Caco-2 (cell line): ENCODE measurements at places on chromosomes 7 and 10. TPM values are rescaled to one million over a fixed set of nuclear protein-coding genes. Genes with fewer than 3 reads are reported as not detected.

The SFRP4 gene
- total RNA-seq, result not detected in 2 replicates

The CCDC136 gene
- 7.3 and 10.2 TPM in 2 replicates for total RNA-seq

DNA sequence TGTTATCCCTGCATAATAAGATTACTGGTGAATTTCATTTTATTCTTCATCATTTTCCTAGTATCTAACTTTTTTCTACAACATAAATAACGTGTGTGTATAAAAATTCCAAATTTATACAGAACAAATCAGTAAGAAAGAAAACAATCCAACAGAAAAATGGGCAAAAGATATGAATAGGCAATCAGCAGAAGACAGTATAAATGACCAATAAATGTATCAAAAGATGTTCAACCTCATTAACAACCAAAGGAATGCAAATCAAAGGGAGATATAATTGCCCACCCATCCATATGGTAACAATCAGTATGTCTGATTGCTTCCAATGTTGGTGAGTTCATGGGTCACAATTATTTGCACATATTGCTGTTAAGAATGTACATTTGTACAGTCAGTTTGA, 13.5 kb downstream of the ERLIN1 start:
- no peak overlapping the region for H3K27ac ChIP-seq
- DNase-seq, result no peak
- no peak overlapping the region for H3K4me3 ChIP-seq
- no peaks in the 10 kb centered on the region for H3K27me3 ChIP-seq

DNA sequence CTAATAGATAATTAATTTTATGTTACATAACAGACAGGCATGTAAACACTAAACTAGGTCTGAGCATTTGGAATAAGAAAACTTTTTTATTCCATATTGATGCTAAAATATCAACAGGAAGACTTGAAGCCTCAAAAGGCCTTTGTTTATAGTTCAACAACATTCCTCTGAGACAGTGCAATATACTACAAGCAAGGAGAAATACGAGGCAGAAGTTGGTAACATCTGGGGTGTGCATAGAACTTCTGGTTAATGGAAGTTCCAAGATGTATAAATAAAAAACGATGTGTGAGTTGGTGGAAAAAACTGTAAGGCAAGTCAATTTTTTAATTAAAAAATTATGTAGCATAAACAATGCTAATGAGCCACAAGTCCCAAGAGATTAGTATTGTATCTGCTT, 139.6 kb downstream of the SKAP2 start:
- H3K4me3 ChIP-seq, result no peak overlapping the region

DNA sequence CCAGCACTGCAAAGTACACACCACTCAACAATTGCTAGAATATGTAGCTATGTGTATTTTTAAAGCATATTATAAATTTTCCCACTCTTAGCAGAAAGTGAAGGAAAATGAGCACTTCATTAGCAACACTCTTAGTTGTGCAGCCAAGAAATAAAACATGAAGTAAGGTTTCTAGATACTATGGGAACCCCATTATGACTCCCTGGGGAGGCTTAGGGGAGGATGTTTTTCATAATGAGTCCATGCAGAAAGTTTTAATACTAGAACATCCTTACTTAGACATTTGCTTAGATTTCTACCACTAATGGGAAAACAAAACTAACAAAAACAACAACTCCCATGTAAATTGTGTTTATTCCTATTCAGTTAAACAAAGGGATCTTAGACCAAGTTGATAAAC, 148.4 kb upstream of the HDAC9 start:
- H3K27me3 ChIP-seq, result no peaks in the 10 kb centered on the region
- H3K4me1 ChIP-seq, result no peaks in the 10 kb centered on the region
- DNase-seq, result no peak
- H3K36me3 ChIP-seq, result no peaks in the 10 kb centered on the region

DNA sequence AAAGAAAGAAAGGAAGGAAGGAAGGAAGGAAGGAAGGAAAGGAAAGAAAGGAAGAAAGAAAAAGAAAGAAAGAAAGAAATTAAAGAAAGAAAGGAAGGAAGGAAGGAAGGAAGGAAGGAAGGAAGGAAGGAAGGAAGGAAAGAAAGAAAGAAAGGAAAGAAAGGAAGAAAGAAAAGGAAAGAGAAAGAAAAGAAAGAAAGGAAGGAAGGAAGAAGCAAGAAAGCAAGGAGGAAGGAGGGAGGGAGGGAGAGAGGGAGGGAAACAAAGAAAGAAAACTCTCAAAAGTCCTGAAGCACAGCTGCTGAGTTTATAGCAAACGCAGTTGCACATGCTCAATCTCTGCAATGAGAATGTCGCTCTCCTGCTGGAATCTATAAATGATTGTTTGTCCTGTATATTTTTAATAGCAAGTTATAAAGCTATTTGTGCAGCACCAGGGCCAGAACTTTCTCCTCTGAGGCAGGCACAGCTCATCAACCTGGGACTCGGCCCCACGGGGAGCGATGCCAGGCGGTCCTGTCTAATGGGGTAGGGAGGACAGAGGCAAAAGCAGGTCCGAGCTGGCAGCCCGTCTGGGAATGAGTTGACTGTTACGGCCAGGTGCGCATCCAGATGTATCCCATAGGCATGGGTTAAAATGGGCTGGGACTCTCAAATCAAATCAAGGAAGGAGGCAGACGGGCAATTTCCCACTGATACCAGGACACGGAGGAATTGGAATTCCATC, 118.0 kb upstream of the PFKP start:
- DNase-seq, result no peak
- H3K36me3 ChIP-seq, result no peaks in the 10 kb centered on the region
- no peak overlapping the region for H3K4me3 ChIP-seq
- 0 out of 2 replicates have a peak, but pooled peaks cover 1% of the 10 kb centered on the region for H3K27me3 ChIP-seq
- H3K4me1 ChIP-seq, result no peaks in the 10 kb centered on the region

- peak overlapping the region; percentile 30 for H3K4me3 ChIP-seq
- H3K4me1 ChIP-seq, result no peaks in the 10 kb centered on the region
- H3K27me3 ChIP-seq, result no peaks in the 10 kb centered on the region
- peak; percentile 63 for DNase-seq
- H3K36me3 ChIP-seq, result no peaks in the 10 kb centered on the region
- no peak overlapping the region for H3K27ac ChIP-seq
These were observed 4.2 kb downstream of the VSTM2A start for GRCh38 chr7:54546081-54546985.

The NUDT13 gene
- total RNA-seq, result 6.5 and 7.1 TPM in 2 replicates

DNA sequence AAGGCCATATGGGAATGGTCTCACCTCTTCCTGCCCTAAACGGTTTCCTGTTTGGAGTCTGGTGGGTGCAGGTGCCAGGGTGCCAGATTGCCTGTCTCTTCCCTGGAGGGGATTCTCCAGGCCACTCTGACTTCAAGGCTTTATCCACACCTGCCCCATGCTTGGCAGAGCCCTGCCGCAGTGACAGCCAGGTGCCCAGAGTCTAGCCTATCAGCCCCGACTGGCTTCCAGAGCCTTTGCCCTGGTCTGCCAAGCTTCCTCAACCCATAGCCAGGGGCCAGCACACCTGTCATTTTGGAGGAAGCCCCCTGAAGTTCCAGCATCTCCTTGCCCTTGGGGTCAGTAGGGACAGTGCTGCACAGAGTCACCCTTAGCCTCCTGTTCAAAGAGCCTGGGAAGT, 21.6 kb downstream of the TBATA start:
- H3K36me3 ChIP-seq, result no peaks in the 10 kb centered on the region
- H3K27me3 ChIP-seq, result no peaks in the 10 kb centered on the region
- no peaks in the 10 kb centered on the region for H3K4me1 ChIP-seq
- H3K27ac ChIP-seq, result no peak overlapping the region

DNA sequence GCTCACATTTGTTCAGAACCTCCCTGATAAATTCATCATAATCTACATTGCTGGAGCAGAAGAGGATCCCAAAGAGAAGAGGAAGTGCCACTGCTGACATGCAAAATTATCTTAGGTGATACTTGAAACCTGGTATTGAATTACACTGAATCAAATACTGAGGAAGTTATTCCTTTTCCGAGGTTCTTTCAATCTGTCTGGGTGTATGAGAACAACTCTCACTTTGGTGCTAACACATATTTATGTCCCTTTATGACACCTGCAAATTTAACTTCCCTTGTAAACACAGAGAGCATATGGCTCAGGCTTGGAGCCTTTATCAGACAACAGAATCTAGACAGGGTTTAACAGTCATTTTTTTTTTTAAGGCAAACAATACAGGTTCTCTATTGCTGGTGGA, 131.4 kb downstream of the SRPK2 start:
- H3K27me3 ChIP-seq, result no peaks in the 10 kb centered on the region
- H3K36me3 ChIP-seq, result no peaks in the 10 kb centered on the region
- no peak overlapping the region for H3K27ac ChIP-seq
- no peak overlapping the region for H3K4me3 ChIP-seq
- H3K4me1 ChIP-seq, result no peaks in the 10 kb centered on the region

DNA sequence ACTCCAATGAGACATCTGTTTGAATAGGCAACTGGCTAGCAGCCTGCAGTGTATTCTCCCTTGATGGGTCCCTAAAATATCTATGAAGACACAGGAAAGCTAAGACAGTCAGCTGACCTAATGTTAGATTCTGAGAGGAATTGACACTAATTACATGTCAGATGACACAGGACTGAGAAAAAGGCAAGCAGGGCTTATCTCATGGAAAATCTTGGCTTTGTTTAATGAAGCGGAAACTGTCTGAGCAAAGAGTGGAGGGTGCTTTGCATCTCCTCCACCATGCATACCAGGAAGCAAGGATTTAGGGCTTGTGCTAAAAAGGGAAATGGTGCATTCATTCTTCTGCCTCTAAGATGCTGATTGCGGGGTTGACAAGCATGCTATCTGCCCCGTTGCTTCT, 135.5 kb upstream of the GLI3 start:
- H3K4me1 ChIP-seq, result no peaks in the 10 kb centered on the region
- DNase-seq, result no peak
- no peaks in the 10 kb centered on the region for H3K36me3 ChIP-seq
- no peaks in the 10 kb centered on the region for H3K27me3 ChIP-seq
- H3K4me3 ChIP-seq, result no peak overlapping the region

- no peaks in the 10 kb centered on the region for H3K36me3 ChIP-seq
- no peak overlapping the region for H3K27ac ChIP-seq
These were observed 2.8 kb downstream of the TM9SF3 start for GRCh38 chr10:96584035-96584434.

The PITX3 gene
- not detected in 2 replicates for total RNA-seq

The OGDHL gene
- 21.4 and 23.9 TPM in 2 replicates for total RNA-seq

- DNase-seq, result no peak
- peaks cover 2% of the 10 kb centered on the region; the same call in 1 of the 2 replicates for H3K36me3 ChIP-seq
- H3K27me3 ChIP-seq, result no peaks in the 10 kb centered on the region
- peaks cover 6% of the 10 kb centered on the region for H3K4me1 ChIP-seq
- H3K4me3 ChIP-seq, result no peak overlapping the region
- no peak overlapping the region for H3K27ac ChIP-seq
These were observed 51.7 kb downstream of the BZW2 start for GRCh38 chr7:16697507-16698199.

The TMEM229A gene
- 0.50 and 0.88 TPM in 2 replicates for total RNA-seq

DNA sequence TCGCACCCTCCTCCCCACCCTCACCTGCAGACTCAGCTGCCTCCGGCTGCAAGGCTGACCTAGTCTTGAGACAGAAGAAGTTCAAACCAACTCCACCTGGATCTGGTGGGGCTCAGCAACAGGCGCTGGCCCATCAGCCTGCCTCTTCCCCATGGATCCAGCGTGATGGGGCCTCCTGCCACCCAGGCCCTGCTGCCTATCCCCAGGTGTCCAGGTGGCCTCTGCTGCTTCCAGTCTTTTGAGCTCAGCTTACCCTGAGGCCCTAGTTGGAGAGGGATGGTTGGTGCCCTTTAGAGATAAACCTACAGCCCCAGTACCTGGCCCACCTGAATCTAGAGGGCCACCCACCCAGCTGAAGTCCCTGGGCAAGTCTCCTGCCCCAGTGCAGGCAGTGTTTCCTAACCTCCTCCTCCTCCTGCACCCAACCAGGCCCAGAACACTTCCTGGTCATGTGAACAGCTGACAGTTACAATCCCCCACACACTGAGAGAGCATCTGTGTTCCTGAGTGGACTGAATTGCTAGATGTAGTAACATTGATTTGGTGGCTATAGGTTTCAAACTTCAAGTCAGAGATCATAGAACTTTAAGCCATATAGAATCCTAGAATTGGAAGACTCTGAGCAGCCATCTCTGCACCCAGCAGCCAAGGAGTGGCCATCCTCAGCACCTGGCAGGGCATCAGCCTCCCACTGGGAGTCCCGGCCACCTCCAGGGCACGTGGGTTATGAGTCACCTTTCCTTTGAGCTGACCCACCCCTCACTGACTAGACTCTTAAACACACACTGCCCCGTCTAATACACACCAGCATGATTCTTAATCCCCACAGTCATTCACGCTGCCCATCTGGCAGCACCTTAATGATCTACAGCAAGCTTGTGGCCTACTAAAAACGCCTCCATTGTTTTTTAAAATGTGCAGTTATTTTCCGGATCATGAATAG, 51.9 kb downstream of the ALOX5 start:
- H3K4me3 ChIP-seq, result no peak overlapping the region
- no peaks in the 10 kb centered on the region; the same call in 1 of the 2 replicates for H3K27me3 ChIP-seq
- H3K27ac ChIP-seq, result no peak overlapping the region
